Stimulated activated CD4-positive, alpha-beta T cell treated with anti-CD3 and anti-CD28 coated beads, TNF-alpha, amount 100 ng/mL, for 4 hours (primary cell): ENCODE measurements at places on chromosomes 6 and 20.

DNA sequence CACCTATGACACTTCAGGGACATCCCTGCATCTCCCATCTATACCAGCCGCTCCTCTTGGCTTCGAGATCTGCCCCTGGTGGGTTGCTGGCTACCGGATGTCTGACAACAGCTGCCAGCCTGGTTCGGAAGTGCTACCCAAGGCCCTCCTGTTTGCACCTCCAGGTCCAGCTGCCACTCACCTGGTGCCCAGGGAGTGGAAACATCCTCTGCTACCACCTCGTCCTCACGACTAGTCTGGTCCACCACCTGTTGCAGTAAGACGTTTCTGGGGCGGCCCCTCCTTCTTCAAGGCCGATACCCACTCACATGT is 8.3 kb upstream of the PCMTD2 start:
- DNase-seq = no peak

DNA sequence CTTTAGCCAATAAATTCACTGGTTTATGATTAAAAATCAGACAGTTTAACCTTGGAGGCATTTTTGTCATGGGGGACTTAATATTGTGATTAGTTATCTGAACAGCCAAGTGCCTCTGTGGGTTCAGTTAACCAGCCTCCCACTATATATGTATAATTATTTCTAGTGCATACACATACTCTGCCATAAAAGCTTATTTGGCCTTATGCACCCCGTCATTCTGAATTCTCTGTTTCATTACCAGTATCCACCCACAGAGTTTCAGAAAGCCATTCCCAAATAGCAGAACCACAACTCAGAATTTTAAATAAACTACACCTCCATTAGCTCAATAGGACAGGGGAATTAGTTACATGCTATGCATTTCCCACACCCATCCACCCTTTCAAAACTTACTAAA is 279.7 kb downstream of the ZFAND3 start:
- DNase-seq = no peak

GRCh38 chr6:140773276-140773675 is 1359.4 kb upstream of the GJE1 start:
- no peak for DNase-seq

DNA sequence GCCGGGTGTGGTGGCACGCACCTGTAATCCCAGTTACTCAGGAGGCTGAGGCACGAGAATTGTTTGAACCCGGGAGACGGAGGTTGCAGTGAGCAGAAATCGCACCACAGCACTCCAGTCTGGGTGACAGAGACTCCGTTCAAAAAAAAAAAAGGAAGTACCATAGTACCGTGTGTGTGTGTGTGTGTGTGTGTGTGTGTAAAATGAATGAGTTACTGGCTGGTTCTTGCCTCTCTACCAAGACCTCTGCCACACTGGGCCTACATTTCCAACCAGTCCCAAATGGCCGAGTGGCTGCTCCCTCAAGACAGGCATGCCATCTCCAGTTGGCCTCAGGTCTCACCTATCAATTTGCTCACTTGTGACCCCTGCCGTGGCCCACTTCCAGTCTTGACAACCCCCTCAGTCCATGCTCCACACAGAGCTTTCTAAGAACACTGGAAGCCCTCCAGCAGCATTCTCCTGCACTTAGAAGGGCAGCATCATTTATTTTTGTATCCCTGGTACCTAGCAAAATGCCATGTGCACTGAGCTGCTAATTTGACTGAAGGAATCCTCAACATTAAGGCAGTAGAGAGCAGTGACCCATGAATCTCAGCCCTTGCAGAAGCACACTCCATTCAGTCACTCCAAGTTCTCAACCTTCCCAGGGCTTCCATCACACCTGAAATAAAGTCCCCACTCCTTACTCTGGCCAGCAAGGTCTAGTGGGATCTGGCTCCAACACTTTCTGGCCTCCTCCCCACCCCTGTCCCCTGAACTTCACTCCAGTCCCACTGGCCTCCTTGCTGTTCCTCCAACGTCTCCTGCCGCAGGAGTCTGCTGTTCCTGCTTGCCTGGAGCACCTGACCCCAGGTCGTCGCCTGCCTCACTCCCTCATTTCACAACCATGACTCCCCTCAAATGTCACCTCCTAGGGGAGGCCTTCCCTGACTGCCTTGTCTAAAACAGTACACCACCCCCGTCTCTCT is 29.9 kb downstream of the COX4I2 start:
- DNase-seq = no peak

DNA sequence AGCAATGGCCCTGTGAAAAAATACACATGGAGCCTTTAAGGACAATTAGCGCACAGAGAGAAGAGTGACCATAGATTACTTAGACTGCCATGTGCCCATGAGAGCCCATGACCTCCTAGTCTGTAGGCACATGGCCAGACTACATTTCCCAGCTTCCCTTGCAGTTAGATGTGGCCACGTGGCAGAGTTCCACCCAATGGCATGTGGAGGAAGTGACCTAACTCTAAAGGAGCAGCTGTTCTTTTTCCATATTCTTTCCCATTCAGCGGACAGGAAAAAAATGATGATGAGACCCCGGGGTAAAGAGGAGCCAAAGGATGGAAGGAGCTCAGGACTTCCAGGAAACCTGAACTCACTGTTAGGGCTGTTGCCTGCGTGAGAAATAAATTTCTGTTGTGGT is 116.6 kb downstream of the CBLN4 start:
- no peak for DNase-seq

DNA sequence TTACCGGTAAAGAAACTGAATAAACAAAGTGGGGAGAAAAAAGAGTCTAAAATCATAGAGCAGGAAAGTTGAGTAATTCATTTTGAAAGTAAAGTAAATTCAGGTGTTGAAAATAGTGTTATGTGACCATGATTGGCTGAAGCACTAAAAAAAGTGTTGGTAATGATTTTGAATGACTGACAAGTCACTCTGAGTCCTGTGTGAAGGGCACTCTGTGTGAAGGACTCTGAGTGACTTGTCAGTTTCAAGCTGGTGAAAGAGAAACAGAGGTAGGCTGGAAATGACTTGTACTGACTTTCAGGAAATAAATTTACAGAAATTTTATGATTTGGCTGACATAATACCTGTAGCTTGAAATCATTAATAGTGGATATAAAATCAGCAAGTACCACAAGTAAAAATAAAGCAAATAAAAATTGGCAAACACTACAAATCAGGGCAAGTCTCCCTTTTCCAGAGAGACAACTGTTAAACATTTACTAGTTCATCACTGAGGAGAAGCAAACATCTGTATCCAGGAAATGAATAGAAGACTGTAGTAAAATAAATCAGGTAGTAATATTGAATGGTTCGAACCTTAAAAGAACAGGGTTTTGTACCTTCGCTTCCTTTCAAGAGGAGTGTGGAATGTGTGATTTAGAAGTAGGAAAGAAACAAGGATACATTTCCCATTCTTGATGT is 630.6 kb downstream of the GRIK2 start:
- DNase-seq = no peak
